ENCODE measurements at places on chromosomes 2 and 18. TPM values are rescaled to one million over a fixed set of nuclear protein-coding genes. Genes with fewer than 3 reads are reported as not detected.

DNA sequence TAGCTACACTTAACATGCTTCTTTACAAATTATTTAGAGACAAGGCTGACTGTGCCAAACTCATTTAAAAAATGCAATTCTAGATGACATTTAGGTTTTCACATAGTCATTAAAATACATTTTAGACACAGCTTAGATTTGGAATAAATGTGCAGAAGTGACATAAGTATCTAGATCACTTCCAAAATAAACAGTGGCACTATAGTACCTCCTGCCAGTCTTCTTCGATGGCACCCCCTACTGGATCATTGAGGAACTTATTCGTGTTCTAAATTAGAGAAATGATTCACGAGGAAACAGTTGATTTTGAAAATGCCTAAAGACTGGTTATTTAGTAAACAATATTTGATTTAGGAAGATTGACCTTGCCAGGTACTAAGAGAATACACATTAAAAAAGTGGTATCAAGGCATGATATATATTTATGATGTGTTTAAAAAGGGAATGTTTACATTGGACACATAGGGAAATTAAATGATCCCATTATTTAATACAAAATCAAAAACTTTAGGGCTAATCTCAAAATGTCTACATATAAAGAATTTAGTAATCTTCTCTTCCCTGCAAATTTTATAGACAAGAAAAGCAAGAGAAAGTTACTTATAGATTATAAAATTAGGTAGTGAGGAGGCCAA lies 323.9 kb downstream of the XIRP2 start:
- peak; percentile 68 for DNase-seq

- peak; percentile 37 for DNase-seq
Measured at GRCh38 chr18:76405681-76406356, 89.2 kb downstream of the ZNF516 start.

DNA sequence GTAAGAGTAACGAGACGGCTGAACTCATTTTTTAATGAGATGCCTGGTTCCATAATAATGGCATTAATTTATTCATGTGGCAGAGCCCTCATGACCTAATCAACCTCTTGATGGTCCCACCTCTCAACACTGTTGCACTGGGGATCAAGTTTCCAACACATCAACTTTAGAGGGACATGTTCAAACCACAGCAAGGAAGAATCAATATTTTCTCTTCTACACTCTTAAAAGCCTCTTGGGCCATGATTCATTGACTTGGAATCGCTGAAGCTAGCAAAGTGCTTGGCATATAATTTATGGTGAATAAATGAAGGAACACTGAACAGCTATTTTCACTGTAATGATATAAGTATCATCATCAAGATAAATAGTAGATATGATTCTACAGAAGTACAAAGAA lies 333.0 kb downstream of the TNS1 start:
- DNase-seq = peak; percentile 46

- no peak for DNase-seq
Measured at GRCh38 chr2:3626118-3626811, 31.4 kb downstream of the COLEC11 start.

DNA sequence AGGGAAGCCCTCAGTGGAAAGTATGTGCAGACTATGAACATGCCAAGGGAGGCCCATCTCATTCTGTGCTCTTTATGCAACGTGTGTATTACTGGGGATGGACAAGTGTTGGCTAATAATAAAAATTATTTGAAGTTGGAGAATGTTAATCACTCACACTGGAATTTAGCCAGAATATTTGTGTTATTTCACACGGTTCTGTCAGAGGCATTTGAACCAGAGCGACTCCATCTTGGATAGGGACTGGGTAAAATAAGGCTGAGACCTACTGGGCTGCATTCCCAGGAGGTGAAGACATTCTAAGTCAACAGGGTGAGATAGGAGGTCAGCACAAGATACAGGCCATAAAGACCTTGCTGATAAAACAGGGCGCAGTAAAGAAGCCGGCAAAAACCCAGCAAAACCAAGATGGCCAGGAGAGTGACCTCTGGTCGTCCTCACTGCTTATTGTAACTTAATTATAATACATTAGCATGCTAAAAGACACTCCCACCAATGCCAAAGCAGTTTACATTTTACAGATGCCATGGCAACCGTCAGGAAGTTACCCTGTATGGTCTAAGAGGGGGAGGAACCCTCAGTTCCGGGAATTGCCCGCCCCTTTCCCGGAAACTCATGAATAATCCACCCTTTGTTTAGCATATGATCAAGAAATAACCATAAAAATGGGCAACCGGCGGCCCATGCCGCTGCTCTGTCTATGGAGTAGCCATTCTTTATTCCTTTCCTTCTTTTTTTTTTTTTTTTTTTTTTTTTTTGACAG lies 2.6 kb upstream of the FZD5 start:
- DNase-seq = peak; percentile 29

DNA sequence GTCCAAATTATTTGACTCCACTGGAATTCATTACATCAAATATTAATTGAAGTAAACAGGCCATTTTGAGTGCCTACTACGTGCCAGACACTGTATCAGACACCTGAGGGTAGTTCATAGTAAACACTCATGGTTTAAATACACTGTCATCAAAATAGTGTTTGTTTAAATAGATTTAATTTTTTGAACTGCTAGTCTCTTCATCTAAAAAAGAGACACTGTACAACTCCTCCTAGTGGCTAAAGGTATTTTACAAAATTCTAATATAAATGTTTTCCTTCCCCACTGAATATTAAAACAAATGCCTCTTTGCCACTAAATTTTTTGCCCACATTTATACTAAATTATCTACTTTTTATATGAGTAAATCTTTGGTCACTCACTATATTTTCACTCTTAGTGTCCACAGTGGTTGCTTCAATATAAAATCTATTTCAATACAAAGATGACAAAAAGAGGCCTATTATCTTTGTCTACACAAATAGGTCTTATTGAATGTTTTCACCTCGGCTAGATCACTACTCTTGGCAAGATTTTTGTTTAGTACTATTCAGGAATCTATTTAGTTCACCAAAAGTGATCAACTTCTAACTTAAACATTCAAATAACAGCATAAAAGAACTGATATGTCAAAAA lies 122.1 kb downstream of the TMEM247 start:
- DNase-seq = peak; percentile 48

- no peak for DNase-seq
Measured at GRCh38 chr2:51790854-51791253, 758.9 kb upstream of the NRXN1 start.

DNA sequence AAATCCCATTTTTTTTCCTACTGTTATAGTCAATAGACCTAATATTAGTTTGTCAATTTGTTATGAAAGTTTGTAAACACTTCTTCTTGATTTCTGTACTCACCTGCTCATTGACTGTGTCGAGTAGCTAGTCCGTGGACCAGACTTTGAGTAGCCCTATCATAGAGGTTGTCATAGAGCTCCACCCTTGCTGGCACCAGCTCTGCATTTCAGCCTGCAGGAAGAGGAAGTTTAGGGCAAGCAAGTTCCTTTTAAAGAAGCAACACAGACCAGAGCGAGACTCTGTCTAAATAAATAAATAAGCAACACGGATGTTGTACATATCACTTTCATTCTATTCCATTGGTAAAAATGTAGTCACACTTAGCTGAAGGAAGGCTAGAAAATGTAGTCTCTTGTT lies 74.0 kb downstream of the MCFD2 start:
- DNase-seq = no peak

- peak; percentile 88 for DNase-seq
Measured at GRCh38 chr2:196278491-196278911, 107.1 kb upstream of the STK17B start.

DNA sequence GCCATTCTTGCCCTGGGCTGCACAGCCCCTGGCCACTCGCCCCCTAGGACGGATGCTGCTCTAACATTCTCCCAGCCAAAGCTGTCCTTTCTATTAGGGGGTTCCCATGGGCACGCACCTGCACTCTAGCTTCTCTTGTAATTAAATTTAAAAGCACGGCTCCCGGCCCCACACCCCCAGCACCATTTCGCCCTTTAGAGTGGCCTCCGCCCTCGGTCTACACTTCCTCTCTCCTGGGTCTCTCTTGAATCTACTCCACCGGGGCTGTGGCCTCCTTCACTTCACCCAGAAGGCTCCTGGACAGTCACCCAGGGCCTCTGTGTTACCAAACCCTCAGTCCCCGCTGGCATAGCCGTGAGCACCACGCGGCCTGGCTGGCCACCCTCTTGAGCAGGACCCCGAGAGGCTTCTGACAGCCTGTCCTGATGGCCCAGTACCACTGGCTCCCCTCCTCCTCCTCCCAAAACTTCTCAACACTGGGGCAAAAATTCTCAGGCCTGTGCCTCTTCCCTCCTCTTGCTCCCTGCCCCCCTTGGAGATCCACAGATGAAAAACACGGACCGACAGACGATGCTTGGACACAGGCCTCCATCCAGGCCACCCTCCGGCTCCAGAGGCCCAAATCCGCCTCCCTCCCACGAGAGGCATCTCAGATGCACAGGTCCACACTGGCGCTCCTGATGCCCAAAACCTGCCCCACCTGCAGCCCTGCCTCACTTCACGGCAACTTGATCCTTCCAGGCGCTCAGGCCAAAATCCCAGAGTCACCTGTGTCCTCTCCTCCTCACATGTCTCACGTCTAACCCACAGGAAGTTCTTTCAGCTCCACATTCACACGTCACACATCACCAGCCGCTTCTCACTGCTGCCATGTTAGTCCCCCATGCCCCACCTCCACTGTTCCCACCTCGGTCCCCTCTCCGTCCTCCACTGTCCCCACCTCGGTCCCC lies 6.9 kb upstream of the RAB17 start:
- no peak for DNase-seq

GRCh38 chr2:79855264-79856006 lies 342.6 kb downstream of the CTNNA2 start:
- peak; percentile 20 for DNase-seq

GRCh38 chr18:79801217-79801616 lies 3.5 kb downstream of the KCNG2 start:
- no peak for DNase-seq

GRCh38 chr2:109726379-109727270 lies 67.5 kb upstream of the RGPD5 start:
- no peak for DNase-seq

The DSEL gene
- total RNA-seq = 132 TPM

The EFEMP1 gene
- total RNA-seq = 1,498 TPM

The ACTR1B gene
- 63.6 TPM for total RNA-seq

The CDK15 gene
- 1.3 TPM for total RNA-seq

The MLPH gene
- total RNA-seq = 4.7 TPM

The GAD1 gene
- total RNA-seq = 0.13 TPM

The ZNF407 gene
- total RNA-seq = 6.3 TPM

The KRTCAP3 gene
- not detected for total RNA-seq

The GPR39 gene
- total RNA-seq = 3.8 TPM

The IL36B gene
- total RNA-seq = not detected

The DCDC2C gene
- total RNA-seq = not detected

The RFTN2 gene
- 2.1 TPM for total RNA-seq

The STEAP3 gene
- 30.5 TPM for total RNA-seq

The FSIP2 gene
- not detected for total RNA-seq
